ENCODE measurements at places on chromosomes 11 and 22. TPM values are rescaled to one million over a fixed set of nuclear protein-coding genes. Genes with fewer than 3 reads are reported as not detected.

RIN1 gene
- total RNA-seq = 14.6 TPM

SMIM38 gene
- total RNA-seq = not detected

TECTA gene
- 0.17 TPM for total RNA-seq

SYT13 gene
- total RNA-seq = 0.91 TPM

OR56B1 gene
- total RNA-seq = not detected

LGALS12 gene
- total RNA-seq = not detected

ELFN2 gene
- total RNA-seq = 2.0 TPM

Measured in Daoy (cell line).